A549 treated with AZD2906 at 1 μM for 4 hours (cell line): ENCODE measurements at places on chromosomes 2 and 18. TPM values are rescaled to one million over a fixed set of nuclear protein-coding genes. Genes with fewer than 3 reads are reported as not detected.

Gene MAPK4
- total RNA-seq = 0.13 to 0.33 TPM (median 0.18 TPM) in 5 replicates

Gene IL36A
- total RNA-seq = not detected in 5 replicates

Gene ANKRD30BL
- total RNA-seq = not detected in 5 replicates

Gene POMC
- 0.06 TPM in 1 of 5 replicates, not detected in the others for total RNA-seq

Gene ZNF804A
- total RNA-seq = not detected in 5 replicates

Gene TCF4
- total RNA-seq = 1.1 to 2.2 TPM (median 1.5 TPM) in 5 replicates

Gene PLEK
- total RNA-seq = not detected in 5 replicates
